ENCODE measurements at places on chromosomes 7 and 10. TPM values are rescaled to one million over a fixed set of nuclear protein-coding genes. Genes with fewer than 3 reads are reported as not detected.

Gene TUBAL3
- not detected for total RNA-seq

Gene ZNF107
- total RNA-seq: 5.6 TPM

Gene PRLHR
- total RNA-seq: not detected

Gene GSAP
- 3.2 TPM for total RNA-seq

Gene VIPR2
- total RNA-seq: not detected

Gene PLAC9
- 78.7 TPM for total RNA-seq

Gene SPDYE11
- total RNA-seq: 0.08 TPM

Data from fibroblast of the aortic adventitia (primary cell).